Cardiac muscle cell (in vitro differentiated cells and primary cell): ENCODE measurements at places on chromosomes 7 and 10. TPM values are rescaled to one million over a fixed set of nuclear protein-coding genes. Genes with fewer than 3 reads are reported as not detected.

- H3K4me1 ChIP-seq = peaks cover 30% of the 10 kb centered on the region
- no peaks in the 10 kb centered on the region for H3K27me3 ChIP-seq
- H3K4me3 ChIP-seq = no peak overlapping the region
- no peaks in the 10 kb centered on the region for H3K36me3 ChIP-seq
Measured at GRCh38 chr10:101453791-101454718, 100.1 kb downstream of the BTRC start.

The SMARCD3 gene
- 237 and 238 TPM in 2 replicates for polyA plus RNA-seq

The PRF1 gene
- 0.84 TPM in 1 of 2 replicates, not detected in the other for polyA plus RNA-seq

The MNX1 gene
- polyA plus RNA-seq = 0.31 and 0.35 TPM in 2 replicates

DNA sequence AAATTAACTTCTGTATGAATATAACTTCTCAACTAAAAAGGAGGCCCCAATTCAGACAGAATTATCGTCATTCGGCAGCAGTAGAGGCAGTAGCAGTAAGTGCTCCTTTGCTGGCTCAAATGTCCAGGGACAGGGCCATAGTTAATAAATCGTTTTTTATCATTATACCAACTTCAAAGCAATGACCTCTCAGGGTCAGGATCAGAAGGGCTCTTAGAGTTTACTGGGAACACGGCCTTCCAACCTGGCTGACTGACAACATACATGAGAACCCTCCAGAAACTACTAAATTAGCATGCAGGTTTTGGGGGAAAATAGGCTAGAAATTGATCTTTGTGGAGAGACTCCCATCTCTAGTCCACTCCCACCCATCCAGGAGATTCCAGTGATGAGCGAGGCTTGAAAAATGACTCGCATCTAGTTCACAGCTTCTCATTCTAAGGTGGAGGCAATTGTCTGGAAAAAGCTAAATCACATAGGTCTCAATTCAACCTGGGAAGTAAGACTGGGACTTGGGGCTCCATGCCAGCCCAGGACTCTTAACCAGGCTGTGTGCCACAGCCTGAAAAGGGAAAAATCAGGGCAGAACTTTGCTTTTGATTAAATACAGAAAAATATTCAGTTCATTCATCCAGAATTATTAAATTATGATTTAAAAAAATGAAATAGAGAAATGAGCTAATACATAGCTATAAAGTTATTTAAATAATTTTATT lies 84.6 kb downstream of the ABLIM1 start:
- H3K27ac ChIP-seq = no peak overlapping the region
- no peak for DNase-seq
- peaks cover 14% of the 10 kb centered on the region for H3K36me3 ChIP-seq
- H3K27me3 ChIP-seq = no peaks in the 10 kb centered on the region

The VSTM4 gene
- polyA plus RNA-seq = 3.6 and 6.8 TPM in 2 replicates

DNA sequence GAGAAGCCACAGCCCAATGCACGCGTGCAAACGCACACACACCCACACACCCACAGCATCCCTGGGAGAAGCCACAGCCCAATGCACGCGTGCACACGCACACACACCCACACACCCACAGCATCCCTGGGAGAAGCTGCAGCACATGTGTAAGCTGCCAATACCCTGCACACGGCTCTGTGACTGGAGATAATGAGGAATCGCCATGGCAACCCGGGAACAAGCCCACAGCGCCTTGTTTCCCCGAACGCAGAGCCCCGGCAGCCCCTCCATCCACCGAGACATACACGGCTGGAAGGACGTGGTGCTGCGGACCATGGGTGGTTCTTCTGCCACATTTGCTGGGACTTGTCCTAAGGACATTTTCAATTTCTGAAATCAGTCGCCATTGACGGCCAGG lies 221.3 kb downstream of the PTPRN2 start:
- DNase-seq = no peak
- H3K27ac ChIP-seq = no peak overlapping the region
- H3K27me3 ChIP-seq = no peaks in the 10 kb centered on the region
- H3K4me3 ChIP-seq = no peak overlapping the region
- H3K36me3 ChIP-seq = no peaks in the 10 kb centered on the region
- H3K4me1 ChIP-seq = no peaks in the 10 kb centered on the region

GRCh38 chr10:50937230-50937907 lies 51.9 kb upstream of the A1CF start:
- no peaks in the 10 kb centered on the region for H3K4me1 ChIP-seq
- H3K27me3 ChIP-seq = no peaks in the 10 kb centered on the region
- no peaks in the 10 kb centered on the region for H3K36me3 ChIP-seq
- DNase-seq = peak; percentile 68

DNA sequence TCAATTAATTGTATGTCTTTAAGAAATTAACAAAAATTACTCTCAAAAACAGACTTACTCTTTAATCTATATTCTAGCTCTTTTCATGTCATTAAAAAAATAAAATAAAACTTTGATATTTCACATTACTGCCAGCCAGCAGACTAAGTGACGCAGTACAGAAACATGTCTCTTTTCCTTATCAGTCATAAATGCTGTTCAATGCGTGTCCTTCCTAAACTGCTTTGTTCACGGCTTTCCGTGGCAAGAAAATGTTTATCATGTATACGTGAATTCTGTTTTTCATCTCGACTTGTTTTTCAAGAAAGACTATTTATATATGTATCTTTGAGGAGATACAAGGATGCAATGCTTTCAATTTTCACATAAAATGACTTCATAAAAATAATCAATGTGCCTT lies 182.4 kb downstream of the DOCK4 start:
- H3K27ac ChIP-seq = no peak overlapping the region
- H3K36me3 ChIP-seq = no peaks in the 10 kb centered on the region
- no peaks in the 10 kb centered on the region for H3K27me3 ChIP-seq
- no peak overlapping the region for H3K4me3 ChIP-seq

DNA sequence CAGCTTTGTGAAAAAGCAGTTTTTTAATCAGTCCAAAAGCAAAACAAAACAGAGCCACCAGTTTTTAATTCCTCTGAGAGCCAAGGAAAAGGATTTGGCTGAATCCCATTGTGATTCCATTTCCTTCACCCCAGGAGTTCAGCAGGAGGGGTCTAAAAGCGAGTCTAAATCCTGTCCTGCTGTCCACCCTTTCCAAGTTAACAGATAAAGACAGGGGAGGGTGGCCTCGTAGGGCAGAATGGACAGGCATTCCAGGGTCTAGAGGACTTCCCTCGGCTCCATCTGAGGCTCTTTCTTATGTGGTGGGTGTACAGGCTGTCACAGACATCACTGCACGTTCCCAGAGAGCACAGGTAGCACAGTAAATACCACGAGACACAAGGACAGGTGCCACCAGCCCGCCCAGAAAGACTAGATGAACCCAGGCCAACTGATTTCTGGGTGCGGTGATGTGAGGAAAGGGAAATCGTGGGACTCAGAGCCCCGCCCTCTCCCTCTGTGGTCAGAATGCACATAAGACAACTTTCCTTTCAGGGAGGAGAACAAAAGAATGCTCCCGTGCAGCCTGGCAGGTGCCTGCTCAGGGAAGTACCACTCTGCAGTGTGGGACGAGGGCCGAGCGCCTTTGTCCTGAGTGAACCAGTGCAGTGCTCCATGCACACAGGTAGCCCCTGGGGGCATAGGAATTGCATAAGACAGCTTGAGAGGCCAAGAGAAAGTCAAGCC lies 119.7 kb downstream of the ABLIM1 start:
- H3K4me3 ChIP-seq = no peak overlapping the region
- peaks cover 4% of the 10 kb centered on the region for H3K4me1 ChIP-seq
- no peaks in the 10 kb centered on the region for H3K27me3 ChIP-seq

GRCh38 chr10:124461642-124462347 lies at the start of gene LHPP:
Gene LHPP, plus strand, starts transcription at chr10:124461823. Its CDS starts 40 bp downstream, at chr10:124461863.
- no peaks in the 10 kb centered on the region for H3K36me3 ChIP-seq
- DNase-seq = peak; percentile 86
- H3K27me3 ChIP-seq = no peaks in the 10 kb centered on the region
- peak within 1 kb of the TSS; percentile 91 for H3K4me3 ChIP-seq
- peaks cover 25% of the 10 kb centered on the region for H3K4me1 ChIP-seq

The PLXNA4 gene
- polyA plus RNA-seq = 7.3 and 15.6 TPM in 2 replicates

DNA sequence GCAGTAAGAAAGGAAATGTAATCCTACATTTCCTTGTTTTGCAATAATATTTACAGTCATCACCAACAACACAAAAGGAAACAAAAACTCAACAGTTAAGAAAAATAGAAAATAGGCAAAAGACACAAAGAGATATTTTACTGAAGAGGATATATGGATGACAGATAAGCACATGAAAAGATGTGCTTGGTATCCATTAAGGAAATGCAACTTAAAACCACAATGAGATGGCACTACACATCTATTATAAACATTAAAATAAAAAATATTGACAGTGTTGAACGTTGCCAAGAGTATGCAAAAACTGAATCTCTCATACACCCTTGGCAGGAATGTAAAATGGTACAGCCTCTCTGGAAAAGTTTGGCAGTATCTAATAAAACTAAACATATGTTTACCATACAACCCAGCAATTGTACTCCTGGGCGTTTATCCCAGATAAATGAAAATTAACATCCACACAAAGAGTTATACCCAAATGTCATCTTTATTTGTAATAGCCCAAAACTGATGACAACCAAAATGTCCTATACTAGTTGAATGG lies 5.4 kb downstream of the CEP41 start:
- no peak overlapping the region for H3K27ac ChIP-seq
- peaks cover 26% of the 10 kb centered on the region for H3K4me1 ChIP-seq
- no peak overlapping the region for H3K4me3 ChIP-seq

DNA sequence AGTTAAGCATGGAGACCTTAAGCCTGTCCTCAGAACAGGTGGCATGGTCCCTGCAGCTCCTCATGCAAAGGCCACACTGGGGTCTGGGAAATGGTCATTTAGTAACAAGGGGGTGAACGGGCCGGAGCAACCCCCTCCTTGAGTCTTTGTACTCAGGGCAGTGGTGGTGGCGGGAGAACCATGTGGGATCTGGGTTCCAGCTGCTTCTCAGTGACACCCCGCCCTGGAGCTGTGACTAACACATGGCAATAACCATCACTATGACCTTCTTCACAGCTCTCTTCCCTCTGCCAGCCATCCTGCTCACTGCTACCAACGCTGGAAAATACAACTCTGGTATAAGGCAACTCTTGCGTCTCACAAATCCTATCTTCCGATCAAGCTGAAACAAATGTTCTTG lies 203.4 kb upstream of the FRMD4A start:
- H3K4me3 ChIP-seq = no peak overlapping the region
- H3K36me3 ChIP-seq = no peaks in the 10 kb centered on the region
- no peaks in the 10 kb centered on the region for H3K27me3 ChIP-seq
- H3K4me1 ChIP-seq = peaks cover 13% of the 10 kb centered on the region
